CD4-positive, alpha-beta T cell treated with Interleukin-12 subunit alpha and Interleukin-12 subunit beta, for 1 hour (primary cell): ENCODE measurements at places on chromosomes 4 and X.

DNA sequence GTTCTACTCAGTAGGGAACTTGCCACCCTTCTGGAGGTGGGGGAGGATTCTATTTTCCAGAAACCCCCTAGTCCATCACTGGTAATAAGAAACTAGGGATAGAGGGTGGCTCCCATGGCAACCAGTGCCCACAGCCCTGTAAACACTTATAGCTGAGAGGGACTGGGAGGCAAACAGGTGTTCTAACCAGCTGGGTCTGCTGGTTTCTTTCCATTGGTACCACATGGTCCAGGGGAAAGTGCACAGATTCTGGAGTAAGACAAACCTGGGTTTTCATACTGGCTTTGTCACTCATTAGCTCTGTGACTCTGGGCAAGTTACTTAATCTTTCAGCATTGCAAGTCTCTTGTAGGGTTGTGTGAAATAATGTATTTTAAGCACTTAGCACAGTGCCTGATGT lies 26.9 kb downstream of the IGSF1 start:
- no peak for DNase-seq

DNA sequence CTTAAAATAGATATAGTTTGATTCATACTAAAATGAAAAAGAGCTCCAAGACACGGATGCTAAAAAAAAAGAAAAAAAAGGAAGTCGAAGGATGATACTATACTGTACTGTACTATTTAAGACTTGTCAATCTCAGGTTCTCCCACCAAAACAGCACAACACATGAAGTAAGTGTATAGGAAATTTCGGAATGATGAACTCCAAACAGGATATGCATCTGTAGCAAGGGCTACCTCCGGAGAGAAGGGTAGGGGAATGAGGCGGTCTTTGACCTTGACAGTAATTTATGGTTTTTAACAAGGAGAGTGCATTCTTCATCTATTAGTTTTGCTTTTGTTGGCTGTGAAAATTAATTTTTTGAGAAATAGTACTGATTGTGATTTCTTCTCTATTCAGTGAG lies 541 bp upstream of the FIP1L1 start:
- peak; percentile 2 for DNase-seq

DNA sequence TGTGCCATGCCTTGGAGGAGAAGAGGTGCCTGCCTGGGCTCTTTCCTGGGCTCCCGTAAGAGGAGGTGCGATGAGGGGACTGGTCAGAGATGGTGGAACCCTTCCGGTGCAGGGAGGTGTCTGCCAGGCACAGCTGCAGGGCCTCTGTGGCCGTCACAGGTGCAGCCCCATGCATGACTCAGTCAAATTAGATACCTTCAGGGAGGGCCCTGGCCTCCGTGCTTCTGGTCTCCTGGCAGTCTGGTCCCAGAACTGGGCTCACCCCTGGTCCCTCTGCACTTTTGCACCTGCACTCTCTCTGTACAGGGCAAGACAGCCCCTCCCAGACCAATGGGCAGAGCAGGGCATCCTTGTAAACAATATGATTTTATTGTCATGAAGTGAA lies 49.9 kb upstream of the LRPAP1 start:
- DNase-seq, result no peak

GRCh38 chrX:66863721-66864120 lies 224.8 kb upstream of the EDA2R start:
- DNase-seq, result no peak

- DNase-seq, result no peak
Measured at GRCh38 chrX:16705370-16705769, 7.1 kb downstream of the CTPS2 start.

DNA sequence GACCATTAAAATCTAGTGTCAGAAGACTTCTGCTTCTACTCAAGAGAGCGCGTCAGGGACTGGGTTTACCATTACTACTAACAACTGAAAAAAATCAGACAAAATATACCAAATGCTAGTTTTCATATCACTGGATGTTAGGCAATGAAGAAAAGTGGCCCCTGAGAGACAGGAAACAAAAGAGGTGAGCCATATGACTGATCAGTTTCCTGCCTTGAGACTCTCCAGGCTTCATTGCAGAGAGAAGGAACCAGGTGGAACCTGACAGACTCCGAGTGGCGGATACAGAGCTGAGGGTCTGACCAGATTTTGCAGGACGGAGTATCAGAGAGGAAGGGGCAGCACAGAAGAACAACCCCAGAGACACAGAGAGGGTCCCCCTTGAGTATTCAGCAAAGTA lies 86.3 kb downstream of the C4orf51 start:
- no peak for DNase-seq

DNA sequence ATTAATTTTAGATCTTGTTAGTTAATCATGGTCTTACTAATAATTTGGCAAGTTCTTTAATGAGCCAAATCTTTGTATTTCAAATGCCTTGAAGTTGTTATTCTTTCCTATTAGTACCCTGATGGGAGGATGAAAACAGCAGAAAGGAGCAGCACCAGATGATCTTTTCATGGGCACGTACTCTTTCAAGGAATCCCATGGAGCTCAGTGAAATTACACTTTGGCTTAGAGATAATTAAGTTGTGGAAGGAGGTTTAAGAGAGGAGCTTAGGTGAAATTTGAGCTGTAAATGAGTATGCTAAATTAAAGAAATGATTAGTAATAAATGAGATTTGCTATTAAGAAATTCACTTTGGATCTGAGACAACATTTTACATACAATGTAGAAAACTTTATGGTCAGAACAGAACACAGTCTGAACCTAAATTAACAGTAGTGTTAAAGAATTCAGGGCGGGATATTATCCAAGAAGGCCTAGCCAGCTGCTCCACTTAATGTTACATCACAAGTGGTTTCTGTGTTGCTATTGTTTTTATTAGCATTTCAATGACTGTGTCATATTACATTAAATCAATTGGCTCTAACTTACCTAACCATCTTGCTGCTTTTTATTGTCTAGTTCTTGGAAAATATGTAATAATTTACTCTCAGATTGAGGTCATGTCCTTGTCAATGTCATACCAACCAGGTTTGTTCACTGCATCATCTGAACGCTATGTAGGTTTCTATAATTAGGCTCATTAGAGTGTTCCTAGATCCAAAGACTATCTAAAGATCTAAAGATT lies 3.9 kb downstream of the MTHFD2L start:
- DNase-seq, result no peak

DNA sequence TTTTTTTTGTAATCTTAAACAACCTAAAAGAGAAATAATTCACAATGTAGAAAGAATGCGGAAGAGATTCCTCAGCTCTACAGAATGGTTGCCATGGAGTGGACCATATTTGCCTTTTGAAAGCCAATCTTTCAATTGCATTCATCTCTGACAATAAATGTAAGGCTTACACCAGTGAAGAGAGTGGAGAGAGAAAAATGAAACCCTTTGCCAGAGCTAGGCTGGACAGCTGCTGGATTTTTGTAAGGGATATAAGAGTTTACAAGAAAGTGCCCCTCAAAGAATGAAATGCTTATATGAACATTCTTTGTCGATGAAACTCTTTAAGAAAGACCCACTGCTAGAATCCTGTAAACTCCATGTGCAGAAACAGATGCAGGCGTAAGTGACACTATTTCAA lies 66.0 kb upstream of the FAT1 start:
- DNase-seq, result no peak

GRCh38 chr4:107689912-107690587 lies 30.0 kb downstream of the PAPSS1 start:
- DNase-seq, result no peak

DNA sequence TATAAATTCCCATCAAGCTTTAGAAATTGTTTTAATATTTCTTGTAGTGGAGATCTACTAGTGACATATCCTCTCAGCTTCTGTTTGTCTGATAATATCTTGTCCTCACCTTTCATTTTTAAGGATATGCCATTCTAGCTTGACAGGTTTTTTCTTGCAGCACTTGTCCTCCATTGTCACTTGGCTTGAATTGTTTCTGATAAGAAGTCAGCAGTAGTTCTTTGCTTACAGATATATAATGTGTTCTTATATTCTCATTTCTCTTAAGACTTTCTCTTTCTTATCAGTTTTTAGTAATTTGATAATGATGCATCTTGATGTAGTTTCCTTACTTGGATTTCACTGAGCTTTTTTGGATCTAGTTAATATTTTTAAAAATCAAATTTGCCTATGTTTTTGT lies 120.6 kb upstream of the NUDT6 start:
- DNase-seq, result no peak

DNA sequence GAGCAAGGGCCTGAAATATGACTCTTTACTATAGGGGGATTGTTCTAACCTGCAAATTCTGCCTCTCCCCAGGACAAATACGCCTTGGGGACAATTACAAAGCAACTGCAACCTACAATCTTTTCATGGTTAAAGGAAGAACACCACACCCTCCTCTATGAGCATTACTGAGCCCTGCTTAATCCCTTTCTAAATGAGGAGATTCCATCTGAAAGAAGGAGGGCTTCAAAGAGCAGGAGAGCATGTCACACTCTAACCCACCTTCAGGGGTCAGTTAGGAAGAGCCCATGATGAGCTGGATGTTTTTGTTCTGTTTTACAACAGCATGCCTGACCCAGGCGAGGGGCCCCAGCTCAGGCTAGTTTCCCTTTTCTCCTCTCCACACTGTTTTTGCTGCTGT lies 134.0 kb upstream of the ANXA3 start:
- DNase-seq, result no peak

DNA sequence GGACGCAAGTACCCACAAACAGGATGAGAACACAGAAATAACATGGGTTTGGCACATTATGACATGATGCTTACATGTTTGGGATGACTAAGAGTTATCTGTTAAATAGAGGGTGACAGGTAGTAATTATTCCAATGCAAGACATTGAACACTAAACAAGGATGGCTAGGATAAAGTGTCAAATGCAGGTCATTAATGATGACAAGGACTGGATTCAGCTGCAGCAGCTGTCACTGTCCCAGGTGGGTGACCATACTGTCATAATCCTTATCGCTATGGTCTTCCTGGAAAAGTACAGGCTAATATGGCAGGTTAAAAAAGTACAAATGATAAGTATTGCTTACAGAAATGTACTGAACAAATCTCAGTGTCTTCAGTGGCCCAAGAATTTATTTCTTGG lies 123.9 kb downstream of the ANTXR2 start:
- no peak for DNase-seq

- no peak for DNase-seq
Measured at GRCh38 chr4:5660185-5660584, 48.2 kb downstream of the EVC2 start.

DNA sequence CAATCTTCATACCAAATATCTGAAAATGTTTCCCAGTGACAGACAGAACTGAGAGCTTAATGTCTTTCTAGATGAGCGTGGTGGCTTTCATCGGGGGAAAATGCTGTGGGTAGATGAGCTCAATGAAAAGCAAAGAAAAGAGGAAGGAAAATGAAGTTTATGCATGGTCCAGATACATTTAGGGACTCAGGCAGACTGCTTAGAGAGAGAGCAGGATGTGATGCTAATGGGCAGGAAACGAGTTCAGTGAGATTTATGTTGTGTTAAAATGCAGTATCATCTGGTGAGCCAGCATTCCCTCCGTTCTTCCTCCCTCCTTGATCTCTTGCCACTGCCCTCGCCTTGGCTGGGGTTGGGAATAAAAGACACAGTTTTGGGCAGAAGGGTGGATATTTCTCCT lies 229.2 kb downstream of the GBA3 start:
- no peak for DNase-seq

GRCh38 chr4:142293536-142293935 lies 552.6 kb downstream of the INPP4B start:
- no peak for DNase-seq

GRCh38 chr4:105666693-105667092 lies 41.8 kb downstream of the INTS12 start:
- DNase-seq, result no peak

DNA sequence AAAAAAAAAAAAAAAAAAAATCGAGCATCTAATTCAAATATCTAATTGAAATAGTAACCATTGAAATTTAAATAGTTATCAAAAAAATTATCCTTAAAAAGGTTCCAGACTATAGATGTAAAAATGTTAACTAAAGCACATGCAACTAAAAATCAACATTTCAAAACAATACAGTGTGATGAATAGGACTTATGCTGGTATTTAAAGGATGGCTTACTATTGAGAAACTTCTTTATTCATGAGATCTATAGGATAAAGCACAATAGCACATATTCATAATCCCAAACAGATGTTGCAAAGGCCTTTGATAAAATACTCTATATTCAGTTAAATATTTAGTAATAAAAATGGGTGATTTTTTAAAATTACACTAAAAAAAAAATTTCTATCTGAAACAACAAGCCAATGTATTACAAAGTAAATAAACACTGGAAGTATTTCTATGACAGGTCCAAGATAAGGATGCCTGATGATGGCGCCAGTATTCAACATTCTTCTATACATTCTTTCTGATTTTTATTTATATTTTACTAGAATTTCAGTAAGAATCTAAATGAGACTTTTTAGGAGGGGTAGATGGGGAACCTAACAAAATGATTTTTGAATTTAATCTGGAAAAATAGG lies 26.3 kb downstream of the DCLK2 start:
- DNase-seq, result no peak

DNA sequence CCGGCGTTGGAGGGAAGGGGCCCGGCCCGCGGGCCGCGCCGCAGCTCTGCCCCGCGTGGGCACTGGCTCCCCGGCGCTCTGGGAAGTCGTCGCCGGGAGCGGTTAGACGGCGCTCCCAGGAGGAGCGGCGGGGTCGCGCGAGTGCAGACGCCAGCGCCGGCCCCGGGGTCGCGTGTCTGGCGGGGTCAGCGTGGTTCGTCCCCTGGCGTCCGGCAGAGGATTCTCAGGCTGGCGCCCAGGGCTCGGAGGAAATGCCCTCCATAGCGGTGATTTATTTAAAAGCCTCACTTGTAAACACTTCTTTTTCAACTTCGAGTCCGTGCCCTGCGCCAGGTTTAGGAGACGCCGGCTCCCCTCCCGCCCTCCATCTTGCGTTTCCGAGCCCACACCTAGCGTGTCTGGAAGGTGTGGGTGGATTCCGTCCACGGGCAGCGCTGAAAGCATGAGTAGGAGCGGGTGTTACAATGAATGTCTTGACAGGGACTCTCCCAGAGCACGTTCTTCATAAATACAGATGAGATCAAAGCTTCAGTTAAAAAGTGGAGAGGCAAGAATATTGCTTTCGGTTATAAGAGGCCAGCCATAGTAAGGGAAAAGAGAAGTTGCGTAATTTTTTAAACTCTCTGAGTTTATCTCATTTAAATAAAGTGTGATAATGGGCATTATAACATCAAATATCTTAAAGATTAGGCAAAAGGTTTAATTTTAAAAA lies 692 bp downstream of the FAM241A start:
- peak; percentile 75 for DNase-seq

GRCh38 chr4:114366368-114366767 lies 232.2 kb upstream of the UGT8 start:
- no peak for DNase-seq

DNA sequence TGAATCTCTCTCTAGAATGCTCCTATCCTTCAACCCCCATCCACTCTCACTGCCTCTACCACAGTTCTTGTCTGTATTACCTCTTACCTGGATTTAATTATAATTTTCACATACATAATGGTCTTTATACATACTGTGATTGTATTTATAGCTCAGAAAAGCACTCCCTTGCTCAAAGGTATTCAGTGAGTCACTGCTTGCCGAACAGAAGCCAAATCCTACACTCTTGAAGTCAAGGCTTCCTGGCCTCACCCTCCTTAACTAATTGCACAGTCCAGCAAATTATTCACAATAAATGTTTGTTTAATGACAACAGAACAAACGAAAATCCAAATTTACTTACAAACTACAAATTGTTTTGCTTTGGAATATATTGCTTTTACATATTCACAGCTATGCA lies 159.5 kb downstream of the KLHL13 start:
- DNase-seq, result no peak
